ENCODE measurements at places on chromosomes 2 and 18.

- peak overlapping the region; percentile 97 for H3K27ac ChIP-seq
- H3K36me3 ChIP-seq = peaks cover 24% of the 10 kb centered on the region
- H3K4me1 ChIP-seq = peaks cover 89% of the 10 kb centered on the region
- H3K4me3 ChIP-seq = no peak overlapping the region
Observed at GRCh38 chr2:232316461-232317330, 61.9 kb upstream of the ALPP start.

DNA sequence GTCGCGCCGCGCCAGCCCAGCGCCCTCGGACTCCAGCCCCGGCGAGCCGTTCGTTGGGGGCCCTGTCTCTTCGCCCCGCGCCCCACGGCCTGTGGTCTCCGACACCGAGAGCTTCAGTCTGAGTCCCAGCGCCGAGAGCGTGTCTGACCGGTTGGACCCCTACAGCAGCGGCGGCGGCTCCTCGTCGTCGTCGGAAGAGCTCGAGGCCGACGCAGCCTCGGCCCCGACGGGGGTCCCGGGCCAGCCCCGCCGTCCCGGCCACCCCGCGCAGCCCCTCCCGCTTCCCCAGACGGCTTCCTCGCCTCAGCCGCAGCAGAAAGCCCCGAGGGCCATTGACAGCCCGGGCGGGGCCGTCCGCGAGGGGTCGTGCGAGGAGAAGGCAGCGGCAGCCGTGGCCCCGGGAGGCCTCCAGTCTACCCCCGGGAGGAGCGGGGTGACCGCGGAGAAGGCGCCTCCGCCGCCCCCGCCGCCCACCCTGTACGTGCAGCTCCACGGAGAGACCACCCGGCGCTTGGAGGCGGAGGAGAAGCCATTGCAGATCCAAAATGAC lies 1.4 kb downstream of the PHLPP1 start:
- H3K36me3 ChIP-seq = no peaks in the 10 kb centered on the region
- peak overlapping the region; percentile 71 for H3K4me3 ChIP-seq

GRCh38 chr18:67432806-67433205 lies 83.7 kb downstream of the DSEL start:
- no peak overlapping the region for H3K27ac ChIP-seq
- H3K4me3 ChIP-seq = no peak overlapping the region
- DNase-seq = no peak
- H3K27me3 ChIP-seq = no peaks in the 10 kb centered on the region
- no peaks in the 10 kb centered on the region for H3K4me1 ChIP-seq

DNA sequence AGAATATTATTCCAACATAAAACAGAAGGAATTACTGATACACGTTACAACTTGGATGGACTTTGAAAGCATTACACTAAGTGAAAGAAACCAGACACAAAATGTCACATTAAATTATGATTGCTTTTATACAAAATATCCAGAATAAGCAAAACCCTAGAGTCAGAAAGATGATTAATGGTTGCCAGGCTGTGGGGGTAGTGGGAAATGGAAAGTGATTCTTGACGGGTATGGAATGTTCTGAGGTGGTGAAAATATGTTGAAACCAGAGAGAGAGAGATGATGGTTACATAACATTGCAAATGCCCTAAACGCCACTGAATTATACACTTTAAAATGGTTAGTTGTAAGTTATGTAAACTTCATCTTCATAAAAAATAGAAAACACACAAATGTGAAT lies 1057.2 kb upstream of the TMEFF2 start:
- no peak for DNase-seq
- no peaks in the 10 kb centered on the region for H3K36me3 ChIP-seq
- no peak overlapping the region for H3K27ac ChIP-seq
- no peaks in the 10 kb centered on the region for H3K4me1 ChIP-seq
- H3K27me3 ChIP-seq = no peaks in the 10 kb centered on the region

GRCh38 chr18:45106331-45106774 lies 425.7 kb downstream of the SETBP1 start:
- H3K27me3 ChIP-seq = peaks cover 3% of the 10 kb centered on the region
- H3K36me3 ChIP-seq = no peaks in the 10 kb centered on the region
- DNase-seq = no peak
- H3K4me1 ChIP-seq = no peaks in the 10 kb centered on the region

DNA sequence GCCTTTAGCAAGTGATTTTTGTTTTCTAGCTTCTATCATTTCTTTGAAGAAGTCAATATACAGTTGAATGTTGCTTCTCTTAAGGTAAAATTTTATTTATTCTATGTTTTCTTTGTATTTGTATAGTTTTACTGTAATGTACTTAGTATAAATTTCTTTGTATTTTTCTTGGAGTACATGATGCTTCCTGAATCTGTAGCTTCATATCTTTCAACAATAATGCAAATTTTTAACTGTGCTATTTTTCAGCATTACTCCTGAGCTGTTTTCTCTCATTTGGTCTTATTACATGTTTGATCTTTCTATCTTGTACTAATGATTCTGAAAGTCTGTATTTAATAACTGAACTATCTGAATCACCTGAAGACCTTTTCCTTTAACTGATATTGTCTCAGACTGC lies 253.9 kb upstream of the NXPH2 start:
- no peak for DNase-seq
- H3K27me3 ChIP-seq = no peaks in the 10 kb centered on the region
- H3K4me1 ChIP-seq = no peaks in the 10 kb centered on the region

DNA sequence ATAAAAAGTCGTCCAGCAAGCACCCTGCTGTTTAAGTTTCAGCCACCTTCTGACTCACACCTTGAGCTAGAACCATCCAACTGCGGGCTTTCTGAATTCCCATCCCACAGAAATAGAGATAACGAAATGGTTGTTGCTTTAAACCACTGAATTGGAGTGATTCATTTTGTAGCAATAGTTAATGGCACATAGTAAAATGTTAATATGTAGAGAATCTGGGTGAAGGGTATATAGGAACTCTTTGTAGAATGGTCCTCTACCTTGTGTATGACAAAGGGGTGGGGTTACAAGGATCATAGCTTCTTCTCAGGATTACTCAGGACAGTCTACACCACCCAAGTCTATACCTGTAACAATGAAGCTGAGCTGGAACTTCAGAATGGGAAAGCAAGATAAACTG lies 2.4 kb upstream of the MAPRE3 start:
- H3K27me3 ChIP-seq = peaks cover 16% of the 10 kb centered on the region
- DNase-seq = no peak
- peaks cover 15% of the 10 kb centered on the region for H3K4me1 ChIP-seq
- no peak overlapping the region for H3K4me3 ChIP-seq

GRCh38 chr2:101399021-101399799 lies 11.9 kb upstream of the CREG2 start:
- H3K4me1 ChIP-seq = peaks cover 13% of the 10 kb centered on the region
- no peak for DNase-seq
- no peak overlapping the region for H3K4me3 ChIP-seq
- no peaks in the 10 kb centered on the region for H3K36me3 ChIP-seq
- H3K27ac ChIP-seq = no peak overlapping the region

GRCh38 chr2:30147196-30147714 lies 448 bp downstream of the YPEL5 start:
- peaks cover 6% of the 10 kb centered on the region for H3K36me3 ChIP-seq
- peak overlapping the region; percentile 75 for H3K4me3 ChIP-seq
- DNase-seq = peak; percentile 56
- H3K4me1 ChIP-seq = peaks cover 57% of the 10 kb centered on the region
- H3K27ac ChIP-seq = no peak overlapping the region
- no peaks in the 10 kb centered on the region for H3K27me3 ChIP-seq

- H3K27ac ChIP-seq = peak overlapping the region; percentile 44
- DNase-seq = peak; percentile 4
- peaks cover 8% of the 10 kb centered on the region for H3K4me1 ChIP-seq
- H3K4me3 ChIP-seq = no peak overlapping the region
- H3K27me3 ChIP-seq = no peaks in the 10 kb centered on the region
Observed at GRCh38 chr2:240611601-240612210, 13.6 kb upstream of the GPR35 start.

DNA sequence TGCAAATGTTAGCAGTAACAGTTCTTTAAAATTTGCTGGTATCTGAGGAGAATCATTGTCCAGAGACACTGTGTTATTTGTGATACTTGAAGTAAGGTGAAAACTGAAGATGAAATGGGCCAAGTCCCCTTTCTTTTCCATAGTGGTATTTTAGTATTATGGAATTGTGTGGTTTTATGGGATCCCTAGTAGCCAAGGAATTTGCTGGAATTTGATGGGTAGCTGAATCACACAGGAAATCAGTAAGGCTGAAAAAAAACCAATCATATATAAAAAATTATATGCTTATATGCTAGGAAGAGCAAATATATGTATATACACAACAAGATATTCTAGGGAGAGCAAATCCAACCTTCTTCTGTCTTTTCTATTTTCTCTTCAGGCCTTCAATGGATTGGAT lies 54.2 kb upstream of the TACR1 start:
- no peak overlapping the region for H3K4me3 ChIP-seq
- H3K27ac ChIP-seq = no peak overlapping the region
- H3K36me3 ChIP-seq = no peaks in the 10 kb centered on the region
- no peaks in the 10 kb centered on the region for H3K4me1 ChIP-seq
- H3K27me3 ChIP-seq = no peaks in the 10 kb centered on the region
- no peak for DNase-seq

DNA sequence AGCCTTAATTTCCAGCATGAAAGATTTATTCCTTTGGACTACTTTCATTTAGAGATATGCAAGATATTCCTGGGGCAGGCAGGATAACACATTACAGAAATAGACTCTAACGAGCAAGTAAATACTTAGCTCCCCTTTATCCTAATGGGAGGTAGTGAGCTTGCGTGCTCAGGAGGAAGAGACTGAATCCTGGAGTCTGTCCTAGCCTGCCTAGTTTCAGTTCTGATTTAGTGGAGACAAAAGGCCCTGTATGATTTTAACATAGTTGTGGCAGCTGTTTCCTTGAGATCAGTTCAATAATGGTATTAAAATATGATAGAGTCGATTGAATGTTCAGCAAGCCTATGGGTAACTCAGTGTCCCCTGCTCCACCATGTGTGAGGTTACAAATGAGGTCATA lies 109.5 kb downstream of the FMNL2 start:
- peaks cover 17% of the 10 kb centered on the region for H3K27me3 ChIP-seq
- H3K27ac ChIP-seq = no peak overlapping the region
- no peak overlapping the region for H3K4me3 ChIP-seq
- no peaks in the 10 kb centered on the region for H3K36me3 ChIP-seq
- H3K4me1 ChIP-seq = peaks cover 14% of the 10 kb centered on the region

DNA sequence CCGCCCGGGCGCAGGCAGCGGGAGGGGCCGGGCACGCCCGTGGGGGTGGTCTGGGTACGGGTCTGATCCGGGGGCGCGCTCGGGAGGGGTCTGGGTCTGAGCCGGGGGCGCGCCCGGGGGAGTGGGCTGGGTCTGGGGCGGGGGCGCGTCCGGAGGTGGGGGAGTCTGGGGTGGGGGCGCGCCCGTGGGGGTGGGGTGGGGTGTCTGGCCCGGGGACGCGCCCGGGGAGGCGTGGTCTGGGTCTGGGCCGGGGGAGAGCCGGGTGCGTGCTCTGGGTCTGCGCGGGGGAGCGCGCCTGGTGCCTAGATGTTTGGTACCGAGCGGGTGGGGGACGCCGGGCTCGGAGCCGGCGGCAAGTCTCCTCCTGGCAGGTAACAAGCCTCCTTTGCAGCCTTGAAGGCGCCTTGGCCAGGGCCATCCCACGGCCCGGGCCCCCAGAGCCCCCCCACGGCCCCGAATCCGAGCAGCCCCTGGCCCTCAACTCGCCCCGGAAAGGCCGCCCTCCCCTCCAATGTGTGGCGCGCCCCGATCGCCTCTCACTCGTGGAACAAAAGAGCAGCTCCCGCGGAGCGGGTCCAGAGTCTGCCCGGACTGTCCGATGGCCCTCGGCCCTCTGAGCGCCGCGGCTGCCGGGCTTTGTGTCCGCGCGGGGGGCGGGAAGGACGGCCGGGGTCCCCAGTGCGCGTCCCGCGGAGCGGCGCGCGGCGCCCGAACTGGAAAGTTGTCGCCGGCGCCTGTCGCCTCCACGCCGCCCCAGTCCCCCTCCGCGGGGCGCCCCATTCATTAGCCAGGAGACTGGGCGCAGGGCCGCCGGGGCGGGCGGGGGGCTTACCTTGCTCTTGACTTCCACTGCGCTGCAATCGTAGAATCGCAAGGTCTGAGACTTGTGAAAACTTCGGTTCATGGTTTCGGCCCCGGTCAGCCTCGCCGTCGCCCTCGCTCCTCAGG lies 595 bp downstream of the PARD6G start:
- no peak for DNase-seq
- H3K36me3 ChIP-seq = no peaks in the 10 kb centered on the region
- peaks cover 43% of the 10 kb centered on the region for H3K27me3 ChIP-seq

DNA sequence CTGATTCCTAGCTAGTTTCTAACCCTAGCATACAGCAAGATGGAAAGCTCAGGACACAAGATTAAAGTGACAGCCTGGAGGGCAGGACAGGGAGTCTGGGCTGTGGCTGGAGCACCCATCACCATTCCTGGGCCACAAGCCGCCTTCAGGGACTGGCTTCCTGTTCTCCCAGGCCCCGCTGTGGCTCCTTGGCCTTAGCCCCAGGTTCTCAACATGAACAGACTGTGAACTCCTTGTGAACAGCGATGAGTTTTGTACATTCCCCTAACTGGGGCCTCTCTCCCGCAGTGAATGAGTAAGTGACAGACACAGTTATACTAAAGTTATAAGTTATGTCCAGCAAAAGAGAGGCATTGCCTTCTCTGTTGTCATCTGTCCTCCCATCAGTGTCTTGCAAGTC lies 35.9 kb upstream of the SLC14A1 start:
- H3K4me3 ChIP-seq = peak overlapping the region; percentile 69
- H3K4me1 ChIP-seq = peaks cover 69% of the 10 kb centered on the region
- peak overlapping the region; percentile 51 for H3K27ac ChIP-seq

DNA sequence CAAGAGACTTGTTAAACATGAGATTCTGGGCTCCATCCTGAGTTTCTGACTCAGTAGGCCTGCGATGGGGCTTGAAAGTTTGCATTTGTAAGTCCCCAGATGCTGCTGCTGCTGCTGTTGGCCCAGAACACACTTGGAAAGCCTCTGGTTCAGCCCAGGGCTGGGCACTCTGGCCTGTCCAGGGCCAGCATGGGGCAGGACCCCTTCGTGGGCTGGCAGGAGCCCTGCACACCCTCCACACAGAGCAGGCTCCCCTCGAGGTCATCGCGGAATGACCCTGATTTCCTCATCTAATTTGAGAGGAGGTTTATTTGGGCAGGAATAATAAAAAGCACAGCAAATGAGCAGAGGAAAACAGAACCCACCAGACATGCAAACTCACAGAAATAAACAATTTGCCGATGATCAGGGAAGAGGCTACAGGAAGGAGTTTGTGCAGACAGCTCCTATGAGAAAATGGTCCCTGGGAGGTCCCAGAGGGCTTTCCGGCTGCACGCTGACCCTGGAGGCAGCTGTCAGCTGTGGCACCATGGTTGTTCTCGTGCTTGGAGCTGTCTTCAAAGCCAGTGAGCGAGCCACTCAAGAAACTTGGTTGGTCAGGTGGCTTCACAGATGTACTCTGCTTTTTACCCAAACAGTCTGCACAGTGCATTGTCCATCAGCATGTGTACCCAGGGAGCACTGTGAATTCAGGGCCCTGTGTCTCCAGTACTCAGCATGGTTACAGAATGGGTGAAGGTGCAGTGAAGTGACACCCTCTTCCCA lies 119.3 kb downstream of the GLI2 start:
- no peak overlapping the region for H3K27ac ChIP-seq
- no peak overlapping the region for H3K4me3 ChIP-seq
- no peaks in the 10 kb centered on the region for H3K36me3 ChIP-seq
- H3K27me3 ChIP-seq = no peaks in the 10 kb centered on the region

Data from activated CD4-positive, alpha-beta T cell treated with anti-CD3 and anti-CD28 coated beads for 36 hours (primary cell).